ENCODE measurements at places on chromosomes 2 and 18.

GRCh38 chr2:229127471-229127870, 143.6 kb downstream of the PID1 start:
- no peak for DNase-seq

- no peak for DNase-seq
Measured at GRCh38 chr2:85911814-85912692, 23.3 kb upstream of the ST3GAL5 start.

GRCh38 chr2:222465746-222466145, 41.4 kb downstream of the SGPP2 start:
- no peak for DNase-seq

DNA sequence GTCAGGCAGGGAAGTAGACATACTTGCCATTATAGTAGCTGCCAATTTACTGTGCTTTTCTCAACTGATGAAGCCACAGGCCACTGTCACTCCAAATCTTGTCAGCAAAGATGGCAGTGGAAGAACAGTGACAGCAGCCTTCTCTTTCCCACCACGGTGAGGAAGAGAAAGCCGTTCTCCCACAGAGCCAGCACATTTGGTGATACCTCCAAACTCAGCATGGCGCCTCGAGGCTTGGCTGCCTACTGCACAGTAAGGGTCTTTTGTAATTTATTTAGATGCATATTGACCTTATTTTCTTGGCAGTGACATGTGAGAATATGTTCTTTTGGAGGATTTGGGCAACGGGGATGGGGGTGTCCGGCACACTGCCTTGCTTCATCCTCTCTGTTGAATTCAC, 117.2 kb upstream of the CDH20 start:
- DNase-seq = no peak

DNA sequence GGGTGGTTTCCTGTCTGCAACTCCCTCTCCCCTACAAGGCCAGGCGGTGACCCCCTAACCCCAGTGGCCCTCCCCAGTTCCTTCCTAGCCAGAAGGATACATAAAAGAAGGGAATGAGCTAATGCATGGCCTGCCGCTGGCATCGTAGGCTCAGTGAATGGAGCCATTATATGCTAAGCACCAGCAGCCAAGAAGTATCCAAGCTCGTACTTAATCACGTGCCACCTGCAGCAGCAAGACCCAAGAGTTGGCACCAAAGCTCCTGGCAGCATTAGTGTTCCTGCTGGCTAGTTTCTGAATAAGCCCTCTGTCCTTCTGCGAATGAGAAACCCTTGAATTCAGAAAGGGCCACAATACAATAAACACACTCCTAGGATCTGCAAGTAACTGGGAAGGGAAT, 4.3 kb downstream of the DBI start:
- DNase-seq = no peak

GRCh38 chr2:132460781-132461180, 44.2 kb downstream of the GPR39 start:
- no peak for DNase-seq

DNA sequence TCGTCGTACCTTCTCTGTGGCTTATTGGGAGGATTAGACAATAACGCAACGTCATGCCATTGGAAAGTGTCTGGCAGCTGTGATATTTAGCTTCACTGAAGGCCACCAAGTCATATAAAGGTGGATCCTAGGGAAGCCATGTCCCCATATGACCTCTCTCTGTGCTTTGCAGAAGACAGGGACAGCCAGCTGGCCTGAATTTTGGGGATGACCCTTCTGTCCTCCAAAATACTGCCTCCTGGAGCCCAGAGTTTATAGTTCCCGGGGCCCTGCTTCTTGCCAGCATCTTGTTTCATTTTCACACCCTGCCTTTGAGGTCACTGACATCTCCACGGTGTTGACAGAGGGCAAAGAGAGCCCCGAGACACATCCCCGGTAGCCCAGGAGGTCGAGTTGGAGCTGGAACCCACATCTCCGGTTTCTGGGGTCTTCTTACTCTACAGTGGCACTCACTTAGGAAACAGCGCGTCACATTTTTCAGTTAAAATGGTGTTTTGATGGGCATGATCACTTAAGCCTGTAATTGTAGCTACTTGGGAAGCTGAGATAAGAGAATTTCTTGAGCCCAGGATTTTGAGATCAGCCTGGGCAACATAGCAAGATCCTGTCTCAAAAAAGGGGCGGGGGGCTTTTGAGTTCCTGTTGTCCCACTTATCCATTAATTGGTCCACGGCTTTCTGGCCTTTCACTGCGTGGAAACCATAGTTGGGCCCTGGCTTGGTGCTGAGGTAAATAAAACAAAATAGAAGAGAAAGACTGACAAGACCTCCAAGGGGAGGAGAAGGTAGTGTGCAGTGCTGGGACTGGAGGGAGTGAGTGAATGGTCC, 101.1 kb downstream of the DDX1 start:
- no peak for DNase-seq

- no peak for DNase-seq
Measured at GRCh38 chr2:71347517-71347916, 15.9 kb downstream of the ZNF638 start.

- peak; percentile 86 for DNase-seq
Measured at GRCh38 chr2:216649574-216649973, 16.4 kb downstream of the IGFBP2 start.

DNA sequence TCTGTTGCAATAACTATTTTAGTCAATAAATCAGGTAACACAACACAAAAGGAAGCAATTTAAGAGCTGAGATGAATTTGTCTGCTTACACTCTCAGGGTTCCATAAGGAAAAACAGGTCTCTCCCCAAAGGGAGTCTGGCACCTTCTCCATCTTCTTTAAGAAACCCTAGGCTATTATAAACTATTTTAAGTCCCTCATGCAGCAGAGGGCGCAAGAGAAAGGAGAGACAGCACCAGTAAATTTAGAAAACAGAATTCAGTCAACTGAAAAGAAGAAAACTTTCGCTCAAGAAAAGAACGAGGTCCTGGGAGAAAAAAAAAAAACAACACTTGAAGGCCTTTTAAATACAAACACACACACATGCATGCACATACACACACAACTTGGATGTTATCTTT, 19.1 kb downstream of the SULT1C4 start:
- no peak for DNase-seq

DNA sequence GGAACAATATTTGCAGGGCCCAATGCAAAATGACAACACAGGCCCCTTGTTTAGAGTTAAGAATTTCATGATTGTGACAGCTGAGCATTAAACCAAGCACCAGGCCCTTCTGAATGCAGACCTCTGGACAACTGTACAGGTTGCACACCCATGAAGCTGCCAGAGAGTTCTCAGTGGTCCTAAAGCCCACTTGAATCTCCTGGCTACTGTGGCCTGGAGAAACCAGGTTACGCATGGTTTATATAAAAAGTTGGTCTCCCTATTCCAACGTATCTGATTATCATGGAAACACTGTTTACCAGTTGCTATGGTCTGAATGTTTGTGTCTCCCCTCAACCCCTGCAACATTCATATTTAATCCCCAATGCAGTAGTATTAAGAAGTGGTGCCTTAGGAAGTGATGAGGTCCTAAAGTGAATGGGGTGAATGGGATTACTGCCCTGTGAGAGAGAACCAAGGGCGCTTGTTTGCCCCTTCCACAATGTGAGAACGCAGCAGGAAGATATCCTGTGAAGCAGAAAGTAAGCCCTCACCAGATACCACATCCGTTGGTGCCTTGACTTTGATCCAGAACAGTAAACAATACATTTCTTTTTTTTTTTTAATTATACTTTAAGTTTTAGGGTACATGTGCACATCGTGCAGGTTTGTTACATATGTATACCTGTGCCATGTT, 48.0 kb upstream of the ANXA4 start:
- DNase-seq = no peak

GRCh38 chr2:166197446-166197845, 69.6 kb upstream of the SCN1A start:
- DNase-seq = no peak
